Heart left ventricle (tissue), 16 donors: ENCODE measurements at places on chromosomes 5 and 9.

DNA sequence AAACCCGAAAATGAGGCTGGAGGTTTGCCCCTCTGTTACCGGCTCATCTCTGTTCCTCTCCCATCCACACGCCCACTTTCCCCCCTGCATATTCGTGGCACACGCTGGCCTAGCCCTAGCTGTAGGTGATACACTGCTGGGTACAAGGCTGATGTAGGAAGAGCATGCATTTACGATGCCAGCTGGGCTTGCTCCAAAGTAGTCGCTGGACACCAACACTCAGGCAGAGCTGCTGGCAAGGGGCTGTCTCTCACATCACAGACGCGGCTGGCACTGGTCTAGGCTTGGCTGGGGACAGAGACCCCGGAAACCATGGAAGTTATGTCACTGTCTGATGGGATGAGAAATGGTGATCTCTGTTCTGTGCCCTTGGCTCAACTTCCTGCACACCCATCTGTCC lies 9.8 kb upstream of the PHYKPL start:
- peak; percentile 59 for DNase-seq

DNA sequence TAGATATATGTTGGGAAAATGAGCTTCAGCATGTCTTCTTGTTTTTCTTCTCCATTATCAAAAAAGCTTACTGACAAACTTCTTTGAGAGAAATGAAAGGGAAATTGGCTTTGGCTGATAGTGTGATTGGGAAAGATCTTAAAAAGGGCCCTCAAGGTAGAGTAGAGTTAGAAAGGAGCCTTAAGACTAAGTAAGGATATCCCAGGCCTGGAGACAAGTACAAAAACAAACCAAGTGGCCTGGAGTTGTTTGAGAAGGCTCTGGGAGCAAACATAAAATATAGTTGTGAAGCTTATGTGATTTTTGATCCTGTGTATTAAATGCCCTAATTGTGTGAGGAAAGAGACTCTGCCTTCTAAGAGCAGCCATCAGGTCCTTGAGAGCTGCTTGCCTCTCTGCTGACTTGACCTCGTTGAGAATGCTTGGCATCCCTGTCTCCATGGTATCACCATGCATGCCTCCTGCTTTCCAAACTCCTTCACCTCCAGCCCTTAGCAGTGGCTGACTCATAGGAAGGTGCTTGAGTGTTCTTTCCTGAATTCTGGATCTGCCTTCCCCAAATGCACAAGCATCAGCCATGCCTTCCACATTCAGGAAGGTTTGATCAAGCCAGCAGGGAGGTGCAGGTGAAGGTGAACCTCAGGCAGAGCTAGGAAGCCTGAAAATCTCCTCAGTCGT lies 78.9 kb downstream of the SMARCA2 start:
- no peak for DNase-seq

GRCh38 chr5:181223058-181223728 lies at the start of gene TRIM41:
Gene TRIM41, plus strand, starts transcription at chr5:181223281. Its CDS starts 719 bp downstream, at chr5:181224000.
- DNase-seq = peak; percentile 99

DNA sequence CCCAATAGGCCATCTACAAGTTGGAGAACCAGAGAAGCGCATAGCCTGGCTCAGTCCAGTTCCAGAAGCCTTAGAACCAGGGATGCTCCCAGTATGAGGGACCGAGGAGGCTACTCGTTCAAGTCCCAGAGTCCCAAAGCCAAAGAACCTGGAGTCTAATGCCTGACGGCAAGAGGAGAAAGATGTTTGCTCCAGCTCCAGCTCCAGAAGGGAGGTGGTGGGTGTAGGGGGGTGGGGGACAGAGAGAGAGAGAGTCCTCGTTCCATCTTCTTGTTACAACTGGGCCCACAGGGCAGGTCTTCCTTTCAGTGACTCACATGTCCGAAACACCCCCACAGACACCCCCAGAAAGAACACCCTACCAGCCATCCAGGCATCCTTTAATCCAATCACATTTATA lies 63.9 kb downstream of the SEC61B start:
- no peak for DNase-seq

GRCh38 chr5:75200776-75201175 lies 35.9 kb downstream of the ANKRD31 start:
- no peak for DNase-seq

GRCh38 chr5:124867137-124867704 lies 120.8 kb upstream of the ZNF608 start:
- DNase-seq = no peak

- DNase-seq = no peak
Observed at GRCh38 chr5:95791751-95792150, 30.8 kb downstream of the GLRX start.

DNA sequence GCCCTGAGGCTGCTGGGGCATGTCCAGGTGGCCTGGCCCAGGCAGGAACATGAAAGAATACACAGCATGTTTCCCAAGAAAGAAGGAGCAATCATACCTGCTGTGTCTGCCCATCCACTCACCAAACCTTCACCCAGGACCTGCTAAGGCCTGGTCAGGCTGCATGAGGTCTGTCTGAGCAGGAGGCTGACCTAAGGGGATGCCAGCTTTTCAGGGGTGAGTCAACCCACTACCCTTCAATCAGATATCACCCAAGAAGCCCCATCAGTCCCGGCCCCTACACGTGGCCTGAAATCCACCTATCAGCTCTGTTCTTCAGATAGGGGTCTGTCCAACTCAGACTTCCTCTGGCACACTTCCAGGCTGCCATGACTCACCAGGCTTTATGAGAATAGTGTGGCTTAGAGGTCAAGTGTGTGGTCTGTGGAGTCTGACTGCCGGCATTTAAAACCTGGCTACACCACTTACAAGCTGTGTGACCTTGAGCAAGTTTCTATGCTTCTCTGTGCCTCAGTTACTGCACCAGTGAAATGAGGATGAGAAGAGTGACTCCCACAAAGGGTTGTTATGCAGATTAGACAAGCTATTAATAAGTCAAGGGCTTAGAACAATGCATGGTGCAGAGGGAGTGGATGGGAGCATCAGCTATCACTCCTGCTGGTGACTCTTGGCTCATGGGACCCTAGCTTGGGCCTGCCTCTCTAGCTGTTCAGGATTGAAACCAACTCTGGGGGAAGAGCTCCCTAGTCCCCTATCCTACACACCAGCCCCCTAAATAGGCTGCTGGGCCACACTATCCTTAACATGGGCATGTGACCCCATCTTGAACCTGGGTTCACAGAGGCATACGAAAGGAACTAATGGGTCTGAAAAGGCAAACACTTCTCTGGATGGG lies 130.3 kb downstream of the PAX5 start:
- DNase-seq = no peak

DNA sequence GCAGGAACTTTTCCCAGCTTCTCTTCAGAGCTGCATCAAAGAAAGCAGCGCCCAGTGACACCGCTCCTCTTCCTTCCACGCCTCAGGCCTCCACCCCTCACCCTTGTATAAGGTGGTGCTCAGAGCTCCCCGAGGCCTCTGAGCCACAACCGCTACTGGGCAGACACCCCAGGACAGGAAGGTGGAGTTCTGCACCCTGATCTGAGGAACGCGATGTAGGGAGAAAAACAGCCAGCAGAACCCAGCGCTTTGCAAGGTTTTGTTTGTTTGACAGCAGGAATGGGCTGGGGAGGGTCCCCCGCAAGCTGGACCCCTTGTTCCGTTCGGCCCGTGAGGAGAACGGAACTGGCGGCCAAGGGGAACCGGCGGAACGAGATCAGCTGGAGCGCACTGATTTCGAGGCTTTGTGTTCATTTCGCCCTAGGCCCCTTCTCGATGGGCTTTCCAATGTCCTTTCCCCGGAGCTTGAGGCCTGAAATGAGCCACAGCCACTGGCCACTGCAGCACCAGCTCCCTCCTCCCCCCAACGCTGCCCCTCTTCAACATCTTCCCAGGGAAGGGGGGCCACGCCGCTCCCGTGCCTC lies 4.1 kb downstream of the EDF1 start:
- DNase-seq = peak; percentile 22

DNA sequence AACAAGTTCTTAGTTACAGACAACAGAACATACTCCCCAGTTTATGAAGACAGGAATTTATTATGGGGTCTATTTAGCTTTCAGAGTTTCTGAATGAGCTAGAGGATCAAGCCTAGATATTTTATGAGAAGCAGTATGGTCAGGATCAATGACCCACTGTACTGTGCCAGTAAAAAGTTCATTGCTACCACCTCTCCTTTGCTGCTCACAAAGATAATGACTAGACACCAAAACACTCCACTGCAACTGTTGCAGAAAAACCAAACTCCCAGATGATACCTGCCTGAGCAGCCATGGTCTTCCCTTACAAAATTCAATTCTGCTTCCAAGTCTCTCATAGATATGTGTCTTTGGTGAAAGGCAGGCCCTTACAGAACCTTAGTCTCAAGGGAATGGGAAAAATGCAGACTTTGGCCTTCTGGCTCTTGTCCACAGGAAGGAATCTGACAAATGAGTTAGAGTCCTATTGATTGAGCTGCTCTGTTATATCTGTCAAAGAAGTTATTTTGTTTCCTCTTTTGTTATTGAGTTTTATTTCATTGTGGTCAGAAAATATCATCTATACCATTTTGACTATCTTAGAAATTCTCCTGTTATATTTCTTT lies 74.7 kb upstream of the RASGRF2 start:
- DNase-seq = no peak

DNA sequence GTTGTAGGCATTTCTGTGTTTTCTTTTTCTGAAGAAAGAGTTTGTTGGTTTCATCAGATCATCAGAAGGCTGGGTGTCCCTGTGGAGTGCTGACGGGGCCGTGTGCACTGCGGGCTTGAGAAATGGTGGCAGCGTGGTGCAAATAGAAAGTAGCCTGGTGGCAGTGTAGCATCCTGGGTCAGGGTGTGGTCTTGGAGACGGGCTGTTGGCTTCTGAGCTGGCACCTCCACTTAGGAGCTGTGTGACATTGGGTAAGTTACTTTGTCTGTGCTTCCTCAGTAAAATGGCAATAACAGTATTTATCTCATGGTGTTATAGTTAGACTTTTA lies 10.0 kb upstream of the NDST1 start:
- no peak for DNase-seq

- DNase-seq = no peak
Observed at GRCh38 chr9:15529566-15530324, 19.0 kb upstream of the PSIP1 start.

- DNase-seq = no peak
Observed at GRCh38 chr9:21974722-21975409, 19.3 kb downstream of the CDKN2A start.

- no peak for DNase-seq
Observed at GRCh38 chr9:78746010-78746409, 449.1 kb downstream of the PSAT1 start.

DNA sequence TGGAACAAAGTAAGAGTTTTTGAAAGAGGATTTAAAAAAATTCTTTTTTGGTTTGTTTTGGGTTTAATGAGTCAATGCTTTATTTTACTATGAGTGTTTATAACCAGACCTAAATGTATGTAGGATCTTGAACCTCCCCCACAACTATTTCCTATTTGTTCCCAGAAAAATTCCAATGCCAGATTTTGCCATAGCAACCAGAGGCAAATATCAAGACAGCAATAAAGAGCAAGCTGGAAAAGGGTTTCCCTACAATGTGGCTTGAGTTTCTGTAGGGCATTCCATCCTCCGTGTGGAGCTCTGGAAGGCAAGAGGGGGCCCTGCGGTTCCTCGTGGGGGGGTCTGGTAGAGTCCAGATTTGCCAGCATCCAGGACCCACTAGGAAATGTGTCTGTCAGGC lies 27.8 kb upstream of the GDNF start:
- no peak for DNase-seq

GRCh38 chr5:58851571-58851970 lies 268.7 kb downstream of the RAB3C start:
- no peak for DNase-seq

- DNase-seq = no peak
Observed at GRCh38 chr9:114779352-114779845, 26.4 kb downstream of the TNFSF15 start.

- DNase-seq = peak; percentile 29
Observed at GRCh38 chr5:124742983-124743601, 3.3 kb downstream of the ZNF608 start.

DNA sequence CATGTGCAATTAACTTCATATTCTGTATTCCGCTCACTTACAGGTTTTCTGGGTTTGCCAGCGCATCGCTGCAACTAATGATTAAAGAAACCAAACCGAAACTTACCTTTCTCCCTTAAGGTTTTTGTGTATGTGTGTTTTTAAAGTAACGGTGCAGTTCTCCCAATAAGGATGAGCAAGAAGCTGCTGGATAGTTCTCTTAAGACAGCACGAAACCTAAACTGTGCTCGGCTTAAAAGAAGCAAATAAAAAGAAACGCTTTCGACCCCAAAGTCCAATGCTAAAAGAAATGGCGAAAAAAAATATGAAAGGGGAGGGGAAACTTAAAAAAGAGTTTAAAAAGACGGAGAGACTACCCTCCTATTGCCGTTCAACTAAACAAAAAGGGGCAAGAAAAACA lies 340 bp downstream of the ELAVL2 start:
- DNase-seq = no peak
